ENCODE measurements at places on chromosomes 5 and 9.

DNA sequence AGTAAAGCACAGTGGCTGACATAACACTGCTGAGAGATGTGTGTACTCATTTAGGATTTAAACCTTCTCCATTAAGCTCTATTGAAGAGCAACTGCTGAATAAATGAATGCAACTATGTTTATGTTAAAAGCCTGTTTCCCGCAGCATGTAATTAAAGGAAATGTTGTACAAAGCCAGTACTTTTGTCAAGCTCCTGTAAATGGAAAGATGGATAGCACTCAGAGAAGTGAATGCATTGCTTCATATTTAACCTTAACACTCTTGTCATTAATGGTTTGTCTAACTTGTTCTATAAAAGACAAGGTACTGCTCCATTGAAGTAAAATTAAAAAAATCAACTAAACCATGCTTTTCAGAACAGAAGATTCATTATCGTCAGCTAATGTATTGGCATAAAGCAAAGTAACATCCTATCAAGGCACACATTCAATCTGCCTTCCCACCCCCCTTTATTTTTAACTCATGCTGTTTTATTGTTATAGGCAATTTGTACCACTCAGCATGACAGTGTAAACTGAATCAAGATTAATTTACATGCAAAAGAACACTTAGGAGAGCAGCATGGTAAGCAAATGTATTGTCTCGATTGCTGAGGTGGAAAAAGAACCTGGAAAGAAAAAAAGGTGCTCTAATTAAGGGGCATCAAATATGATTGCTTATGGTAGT, 240.9 kb upstream of the TBCA start:
- DNase-seq, result no peak

- DNase-seq, result no peak
These were observed 180.1 kb downstream of the MACROH2A1 start for GRCh38 chr5:135218790-135219568.

GRCh38 chr9:26706223-26706622, 186.4 kb downstream of the CAAP1 start:
- no peak for DNase-seq

DNA sequence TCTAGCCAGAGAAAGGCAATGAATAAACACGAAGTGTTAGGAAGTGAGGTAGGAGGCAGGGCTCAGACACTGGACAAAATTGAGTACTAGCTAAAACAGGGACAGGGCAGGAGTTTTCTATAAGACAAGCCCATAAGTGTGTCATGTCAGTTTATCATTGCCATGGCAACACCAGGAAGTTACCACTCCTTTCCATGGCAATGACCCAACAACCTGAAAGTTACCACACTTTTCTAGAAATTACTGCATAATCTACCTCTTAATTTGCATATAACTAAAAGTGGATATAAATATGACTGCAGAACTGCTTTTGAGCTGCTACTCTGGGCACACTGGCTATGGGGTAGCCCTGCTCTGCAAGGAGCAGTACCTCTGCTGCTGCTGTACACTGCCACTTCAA, 442.5 kb upstream of the COX7C start:
- no peak for DNase-seq

DNA sequence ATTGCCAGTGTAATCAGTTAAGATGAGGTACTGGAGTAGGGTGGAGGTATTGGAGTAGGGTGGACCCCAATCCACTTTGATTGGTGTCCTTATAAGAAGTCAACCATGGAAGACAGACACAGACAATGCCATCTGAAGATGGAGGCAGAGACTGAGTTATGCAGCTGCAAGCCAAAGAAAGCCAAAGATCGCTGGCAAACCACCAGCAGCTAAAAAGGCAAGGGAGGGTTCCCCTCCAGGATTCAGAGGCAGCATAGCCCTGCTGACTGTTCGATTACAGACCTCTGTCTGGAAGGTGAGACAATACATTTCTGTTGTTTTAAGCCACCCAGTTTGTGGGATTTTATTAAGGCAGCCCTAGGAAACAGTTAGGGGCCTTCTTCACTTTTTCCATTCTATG, 30.5 kb upstream of the CKMT2 start:
- DNase-seq, result no peak

GRCh38 chr5:55104036-55104772, 1.8 kb downstream of the GZMA start:
- DNase-seq, result no peak

DNA sequence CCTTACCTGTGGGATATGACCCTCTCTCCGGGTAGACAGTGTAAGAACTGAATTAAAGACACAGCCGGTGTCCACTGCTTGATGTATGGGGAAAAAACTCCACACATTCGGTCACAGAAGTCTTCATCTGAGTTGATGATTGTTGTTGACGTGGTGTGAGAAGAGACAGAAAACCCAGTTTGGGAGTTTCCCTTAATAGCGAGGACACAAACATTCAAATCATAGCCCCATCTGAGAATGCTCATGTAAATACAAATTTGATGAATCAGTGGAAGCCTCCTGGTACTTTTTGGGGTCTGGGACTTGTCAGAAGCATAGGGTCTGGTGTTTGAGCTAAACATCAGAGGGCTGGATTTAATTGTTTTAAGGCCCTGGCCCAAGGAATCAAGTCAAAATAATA, 11.0 kb downstream of the HAVCR1 start:
- no peak for DNase-seq

DNA sequence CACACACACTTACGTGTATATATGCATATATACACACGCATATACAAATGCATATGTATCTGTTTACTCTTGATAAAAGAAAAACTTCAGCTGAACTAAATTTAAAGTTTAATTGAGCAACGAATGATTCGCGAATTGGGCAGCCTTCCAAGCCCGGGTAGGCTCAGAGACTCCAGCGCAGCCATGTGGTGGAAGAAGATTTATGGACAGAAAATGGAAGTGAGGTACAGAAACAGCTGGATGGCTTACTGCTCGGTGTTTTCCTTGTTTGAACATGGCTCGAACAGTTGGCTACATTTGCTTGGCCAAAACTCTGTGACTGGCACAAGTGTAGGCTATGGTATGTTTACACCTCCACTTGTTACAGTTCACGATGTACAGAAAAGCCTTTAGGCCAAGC, 239.3 kb upstream of the PRDM9 start:
- no peak for DNase-seq

GRCh38 chr9:134987906-134988700, 70.4 kb upstream of the FCN1 start:
- no peak for DNase-seq

GRCh38 chr9:36457836-36458429, 57.9 kb upstream of the RNF38 start:
- DNase-seq, result no peak

GRCh38 chr9:132141948-132142594, 19.8 kb upstream of the NTNG2 start:
- DNase-seq, result no peak

GRCh38 chr9:5443850-5444249, 6.1 kb upstream of the PLGRKT start:
- DNase-seq, result no peak

DNA sequence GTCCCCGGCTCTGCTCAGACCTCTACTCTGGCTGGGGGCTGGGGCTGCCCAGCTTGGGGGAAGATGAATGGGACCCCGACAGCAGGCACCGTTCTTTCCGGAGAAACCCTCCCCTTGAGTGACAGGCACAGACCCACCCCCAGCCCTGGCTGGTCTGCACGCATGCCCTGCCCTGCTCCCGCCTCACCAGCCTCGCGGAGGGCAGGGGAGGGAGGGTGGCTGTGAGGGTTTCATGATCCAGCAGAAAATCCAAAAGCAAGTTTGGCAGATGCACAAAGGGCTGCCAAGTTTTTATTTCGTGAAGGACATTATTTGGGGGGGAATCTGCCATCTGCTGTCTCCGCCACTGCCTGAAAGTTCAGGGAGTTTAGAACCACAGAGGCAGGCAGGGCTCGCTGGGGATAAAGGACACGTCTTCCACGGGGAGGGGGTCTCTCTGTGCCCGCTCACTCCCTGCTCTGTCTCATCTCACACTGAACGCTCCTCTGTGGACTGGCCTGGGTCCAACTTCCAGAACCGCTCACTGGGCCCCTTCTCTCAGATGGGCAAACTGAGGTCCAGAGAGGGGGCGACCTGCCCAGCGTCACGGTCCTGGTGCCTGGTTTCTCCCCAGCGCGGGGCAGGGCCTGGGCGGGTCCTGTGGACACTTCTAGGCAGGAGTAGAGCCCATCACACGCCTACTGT, 92.9 kb downstream of the RXRA start:
- DNase-seq, result no peak

- DNase-seq, result no peak
These were observed 81.7 kb upstream of the LRRTM2 start for GRCh38 chr5:138956801-138957200.

- no peak for DNase-seq
These were observed 2.2 kb downstream of the TNIP1 start for GRCh38 chr5:151078490-151079262.

- DNase-seq, result no peak
These were observed 203.1 kb downstream of the ROR2 start for GRCh38 chr9:91746904-91747303.

DNA sequence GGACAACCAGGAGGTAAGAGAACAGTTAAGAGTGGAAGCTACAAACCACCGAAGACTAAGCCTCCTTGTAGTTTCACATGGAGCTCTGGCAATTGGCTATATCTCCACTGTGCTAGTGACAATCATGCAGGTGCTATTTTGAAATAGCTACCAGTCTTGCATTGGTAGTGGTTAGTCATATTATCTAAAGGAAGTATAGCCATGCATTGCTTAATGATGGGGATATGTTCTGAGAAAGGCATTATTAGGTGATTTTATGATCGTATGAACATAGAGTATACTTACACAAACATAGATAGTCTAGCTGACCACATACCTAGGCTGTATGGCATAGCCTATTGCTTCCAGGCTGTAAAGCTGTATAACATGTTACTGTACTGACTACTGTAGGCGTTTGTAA, 28.4 kb downstream of the HSDL2 start:
- no peak for DNase-seq

DNA sequence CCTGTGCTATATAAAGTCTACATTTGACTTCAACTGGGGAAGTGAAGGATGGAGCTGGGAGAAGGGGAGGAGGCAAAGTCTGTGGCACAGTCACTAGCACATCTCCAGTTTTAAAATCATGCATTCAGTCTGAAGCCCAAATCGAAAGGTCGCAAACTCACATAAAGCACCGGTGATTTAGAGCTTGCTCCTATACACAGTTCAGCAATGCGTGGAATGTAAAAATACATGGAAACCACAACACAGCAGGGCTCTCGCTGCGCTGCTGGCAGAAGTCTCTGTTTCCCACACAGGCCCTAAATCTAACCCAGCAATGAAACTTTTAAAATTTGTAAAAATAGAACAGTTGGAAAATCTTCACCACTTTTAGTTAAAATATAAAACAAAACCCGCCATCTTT, 68.2 kb downstream of the EBF1 start:
- DNase-seq, result no peak

DNA sequence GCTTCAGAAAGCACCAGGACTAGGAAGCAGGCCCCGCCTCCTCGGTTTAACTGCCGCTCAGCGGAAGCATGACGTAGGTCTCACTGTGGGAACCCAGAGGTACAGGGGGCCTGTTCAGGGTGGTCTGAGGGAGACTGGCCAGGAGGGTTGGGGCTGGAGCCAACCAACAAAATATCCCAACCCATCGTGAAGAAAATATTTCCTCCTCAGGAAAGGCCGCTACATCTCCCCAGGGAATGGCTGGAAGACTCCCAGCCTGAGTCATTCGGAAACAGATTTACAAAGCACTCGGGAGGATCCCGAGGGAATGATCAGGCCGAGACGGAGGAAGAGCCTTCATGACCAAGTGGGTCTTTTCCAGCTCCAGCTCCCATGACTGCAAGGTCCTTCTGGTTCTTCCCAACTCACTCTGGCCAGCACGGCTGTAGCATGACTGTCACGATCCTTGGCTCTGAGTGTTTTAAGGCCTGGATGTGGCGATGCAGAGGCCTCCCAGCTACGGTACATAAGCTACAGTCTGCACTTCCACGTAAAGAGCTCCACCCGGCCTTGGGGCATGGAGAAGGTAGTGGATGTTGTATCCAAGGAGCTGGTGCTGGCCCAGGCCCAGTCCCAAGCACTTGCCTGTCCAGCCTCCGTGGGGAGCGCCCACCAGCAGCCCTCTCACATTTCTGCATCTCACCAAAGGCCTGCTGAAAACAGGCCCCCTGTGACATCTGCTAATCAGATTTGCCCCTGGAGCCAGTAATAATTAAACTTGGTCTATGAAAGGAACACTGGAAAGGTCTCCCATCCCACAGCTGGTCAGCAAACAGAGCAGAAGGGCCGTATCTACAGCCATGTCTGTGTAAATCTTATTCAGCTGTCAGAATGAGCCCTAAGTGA, 100.6 kb downstream of the LHFPL2 start:
- peak; percentile 79 for DNase-seq

- DNase-seq, result no peak
These were observed 1.1 kb upstream of the FGF10 start for GRCh38 chr5:44390351-44390750.

GRCh38 chr5:55551904-55552303, 17.1 kb upstream of the PLPP1 start:
- DNase-seq, result no peak

DNA sequence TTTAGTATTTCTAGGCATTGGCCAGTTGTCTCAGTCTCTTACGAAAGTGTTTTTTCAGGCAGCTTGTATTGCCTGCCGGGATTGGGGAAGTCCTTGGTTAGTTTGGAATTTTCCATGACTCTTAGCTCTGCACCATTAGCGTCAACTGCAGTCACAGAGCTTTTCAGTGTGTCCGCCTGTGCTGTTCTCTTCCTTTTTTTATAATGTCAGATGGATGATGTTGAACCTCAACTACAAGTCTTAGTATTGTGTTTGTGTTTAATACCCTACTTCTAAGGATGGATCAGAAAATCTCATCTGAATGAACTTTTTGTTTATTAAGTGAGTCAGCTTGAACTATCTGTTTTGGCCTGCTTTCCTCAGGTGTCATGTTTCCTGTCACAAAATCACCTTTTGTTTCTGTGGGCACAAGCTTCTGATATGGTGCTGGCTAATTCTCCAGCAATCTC, 33.1 kb downstream of the ATP6V0E1 start:
- DNase-seq, result peak; percentile 3

DNA sequence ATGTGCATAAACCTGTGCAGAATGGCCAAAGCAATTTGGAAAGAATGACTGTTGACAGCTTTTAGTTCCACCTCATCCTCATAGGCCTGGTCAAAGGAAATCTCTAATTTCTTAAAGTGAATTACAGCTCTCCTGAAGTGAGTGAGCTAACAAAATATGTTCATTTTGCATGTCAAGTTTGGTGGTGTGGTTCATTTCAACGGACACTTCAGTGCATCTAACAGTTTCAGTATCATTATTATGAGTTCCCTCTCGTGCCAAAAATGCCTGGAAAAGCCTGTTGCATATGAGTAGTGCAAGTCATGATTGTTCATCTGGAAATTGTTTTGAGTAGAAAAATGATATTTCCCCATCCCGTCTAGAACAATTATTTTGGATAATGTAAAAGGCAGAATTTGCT, 53.2 kb upstream of the HMHB1 start:
- no peak for DNase-seq

DNA sequence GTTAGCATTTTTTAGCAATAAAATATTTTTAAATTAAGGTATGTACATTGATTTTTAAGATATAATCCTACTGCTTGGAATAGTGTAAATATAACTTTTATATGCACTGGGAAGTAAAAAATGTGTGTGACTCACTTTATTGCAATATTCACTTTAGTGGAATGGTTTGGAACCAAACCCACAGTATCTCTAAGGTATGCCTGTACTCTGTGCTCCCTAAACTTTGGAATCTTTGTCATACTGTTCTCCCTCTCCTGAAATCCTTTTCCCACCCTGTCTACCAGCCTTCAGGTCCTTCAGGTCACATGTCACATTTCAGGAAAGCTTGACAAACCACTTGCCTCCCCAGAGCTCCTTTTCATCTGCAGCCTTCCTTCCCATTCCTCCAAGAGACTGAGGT, 308.7 kb downstream of the SPOCK1 start:
- no peak for DNase-seq
